Aorta (tissue), 5 donors: ENCODE measurements at places on chromosomes 1 and 21. TPM values are rescaled to one million over a fixed set of nuclear protein-coding genes. Genes with fewer than 3 reads are reported as not detected.

Gene THEM5
- total RNA-seq: not detected

Gene ITLN1
- total RNA-seq: 1.8 TPM

Gene RUNX3
- 4.4 TPM for total RNA-seq

Gene AIRE
- total RNA-seq: 0.19 TPM

Gene CFAP45
- total RNA-seq: 2.5 TPM

Gene KRTAP19-1
- total RNA-seq: not detected

Gene NEGR1
- total RNA-seq: 50.3 TPM

Gene FAM3B
- total RNA-seq: 2.1 TPM

Gene CORT
- 0.33 TPM for total RNA-seq

Gene MATN1
- not detected for total RNA-seq

Gene KRTAP12-2
- total RNA-seq: not detected

Gene MDM4
- total RNA-seq: 141 TPM

Gene TRIM17
- 2.5 TPM for total RNA-seq

Gene ZMPSTE24
- 51.1 TPM for total RNA-seq

Gene RALGPS2
- total RNA-seq: 14.1 TPM

Gene SLC9C2
- not detected for total RNA-seq

Gene NBPF8
- total RNA-seq: 13.2 TPM

Gene CA6
- total RNA-seq: not detected

Gene ILDR2
- 0.66 TPM for total RNA-seq
